HFFc6 (cell line): ENCODE measurements at places on chromosomes 3 and 15.
A peak's percentile ranks its signal among the peaks of the same experiment; 100 is the strongest.

- peak; percentile 48 for DNase-seq
Measured at GRCh38 chr3:161423911-161424522, 52.7 kb upstream of the SPTSSB start.

GRCh38 chr3:193605876-193606275, 12.9 kb downstream of the OPA1 start:
- peak; percentile 58 for DNase-seq

DNA sequence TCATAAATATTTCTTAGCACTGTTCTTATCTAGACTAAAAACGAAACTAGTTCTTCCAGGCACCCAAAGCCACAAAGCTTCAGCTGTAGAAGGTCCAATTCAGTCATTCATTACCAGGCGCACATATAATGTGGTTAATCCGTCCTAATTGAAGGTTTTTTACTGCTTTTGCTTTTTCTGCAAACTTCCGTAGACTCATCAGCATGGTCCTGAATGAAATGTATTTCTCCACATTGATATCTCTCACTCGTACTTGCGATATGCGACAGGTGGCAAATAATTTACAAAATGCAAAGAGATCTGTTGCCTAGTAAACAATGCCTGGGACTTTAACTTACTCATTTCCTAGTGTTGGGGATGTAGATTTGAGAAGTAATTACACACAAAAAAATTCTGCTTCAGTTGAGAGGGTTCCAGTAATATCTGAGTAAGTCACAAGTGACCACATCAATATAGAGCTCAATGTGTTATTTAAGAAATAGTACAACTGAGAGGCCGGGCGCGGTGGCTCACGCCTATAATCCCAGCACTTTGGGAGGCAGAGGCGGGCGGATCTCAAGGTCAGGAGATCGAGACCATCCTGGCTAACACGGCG, 75.0 kb upstream of the MBNL1 start:
- no peak for DNase-seq

DNA sequence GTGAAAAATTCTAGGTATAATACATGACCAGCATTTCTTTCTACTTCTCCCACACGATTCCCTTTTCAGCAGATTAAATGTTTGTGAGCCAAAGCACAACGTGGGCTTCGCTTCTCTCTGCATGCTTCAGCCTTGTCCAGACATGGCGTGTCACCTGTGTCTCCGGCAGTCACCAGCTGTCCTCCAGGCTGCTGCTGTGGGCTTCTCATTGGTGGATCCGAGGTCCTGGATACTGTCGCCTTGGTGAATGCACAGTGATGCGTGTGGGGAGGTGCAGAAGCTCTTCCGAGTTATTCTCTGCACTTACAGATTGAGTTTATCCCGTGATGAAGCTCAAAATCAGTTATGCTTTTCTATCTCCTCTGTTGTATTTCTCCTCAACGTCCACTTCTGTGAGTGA, 23.0 kb upstream of the GOLGA8J start:
- no peak for DNase-seq

DNA sequence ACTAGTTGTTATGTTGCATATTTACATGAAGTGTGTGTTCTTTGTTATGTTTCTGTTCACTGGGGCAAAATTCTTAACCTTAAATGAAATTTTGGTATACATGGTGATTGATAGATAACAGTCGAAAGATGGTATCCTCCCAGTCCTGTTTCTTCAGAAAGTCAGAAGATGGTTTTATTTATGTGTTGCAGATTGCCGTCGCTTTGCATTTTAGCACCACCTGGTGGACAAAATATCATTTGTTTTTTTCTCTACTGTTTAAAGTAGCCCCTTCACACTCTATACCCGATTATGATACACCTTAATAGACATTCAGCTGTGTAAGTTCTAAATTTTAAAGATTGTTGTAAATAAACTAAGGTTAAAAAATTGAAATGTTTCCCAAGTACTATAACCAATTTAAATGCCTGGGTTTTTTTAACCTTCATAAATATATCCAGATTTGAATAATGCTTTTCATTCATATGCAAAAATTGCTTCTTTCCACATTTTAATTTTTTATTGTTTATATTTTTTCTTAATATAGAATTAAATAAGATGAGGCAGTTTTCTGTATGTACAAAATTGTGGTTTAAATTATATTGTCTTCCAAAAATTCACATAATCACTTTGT, 152.2 kb downstream of the ALCAM start:
- peak; percentile 64 for DNase-seq

DNA sequence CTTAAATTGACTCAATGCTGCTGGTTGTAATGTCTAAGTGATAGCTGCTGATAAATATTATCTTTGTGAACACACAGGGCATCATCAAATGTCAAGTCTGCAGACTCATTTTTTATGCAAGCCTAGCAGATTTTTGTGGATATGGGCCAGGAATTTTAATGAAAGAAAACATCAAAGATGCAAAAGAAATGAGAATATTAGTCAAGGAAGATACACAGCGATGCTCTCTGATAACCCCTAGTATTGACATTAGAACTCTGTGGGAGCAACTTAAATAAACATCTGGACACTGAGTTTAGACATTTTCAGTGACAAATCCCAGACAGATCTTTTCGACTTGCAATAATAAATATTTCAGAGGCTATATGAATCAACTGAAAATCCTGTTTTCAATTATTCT, 28.3 kb downstream of the POLR2M start:
- no peak for DNase-seq

DNA sequence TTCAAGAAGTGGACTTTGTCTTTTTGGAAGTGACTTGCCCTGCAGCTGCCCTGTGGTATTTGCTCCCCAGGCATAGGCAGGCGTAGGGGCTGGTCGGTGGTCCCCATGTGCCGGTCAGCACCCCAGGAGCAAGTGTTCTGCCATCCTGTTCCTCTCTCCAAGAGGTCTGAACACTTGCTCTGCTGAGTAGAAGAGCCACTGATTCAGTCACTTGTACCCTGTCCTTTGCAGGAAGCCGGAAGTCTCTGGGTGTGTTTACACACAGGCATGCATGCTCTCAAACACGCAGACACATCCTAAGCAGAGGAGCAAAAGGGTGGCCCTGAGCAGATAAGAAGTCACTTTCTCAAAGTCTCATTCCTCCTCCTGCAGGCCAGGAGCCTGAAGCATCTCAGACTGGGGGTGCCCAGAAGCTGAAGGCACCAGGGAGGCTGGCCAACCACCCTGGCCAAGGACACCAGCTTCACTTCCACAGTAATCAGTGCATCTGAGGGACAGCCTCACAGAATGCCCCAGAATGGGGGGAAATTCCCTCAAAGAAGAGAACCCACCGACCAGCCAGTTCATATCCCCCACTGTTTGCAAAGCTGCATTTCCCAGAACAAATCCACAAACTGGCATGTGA, 88.7 kb upstream of the POMGNT2 start:
- no peak for DNase-seq

DNA sequence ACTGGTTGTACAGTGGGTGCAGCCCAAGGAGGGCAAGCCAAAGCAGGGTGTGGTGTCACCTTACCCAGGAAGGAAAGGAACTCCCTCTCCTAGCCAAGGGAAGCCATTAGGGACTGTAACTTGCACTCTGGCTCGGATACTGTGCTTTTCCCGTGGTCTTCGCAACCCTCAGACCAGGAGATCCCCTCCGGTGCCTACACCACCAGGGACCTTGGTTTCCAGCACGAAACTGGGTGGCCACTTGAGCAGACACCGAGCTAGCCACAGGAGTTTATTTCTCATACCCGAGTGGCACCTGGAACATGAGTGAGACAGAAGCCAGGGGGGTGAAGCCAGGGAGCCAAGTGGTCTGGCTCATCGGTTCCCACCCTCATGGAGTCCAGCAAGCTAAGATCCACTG, 90.7 kb downstream of the ZBBX start:
- DNase-seq, result no peak

- DNase-seq, result no peak
Measured at GRCh38 chr3:27978440-27978839, 256.3 kb upstream of the EOMES start.

- no peak for DNase-seq
Measured at GRCh38 chr3:67460841-67461510, 193.4 kb downstream of the SUCLG2 start.
